ENCODE measurements at places on chromosomes 7 and 10.

GRCh38 chr10:97597778-97598177 is 8.3 kb downstream of the C10orf62 start:
- no peak for DNase-seq

DNA sequence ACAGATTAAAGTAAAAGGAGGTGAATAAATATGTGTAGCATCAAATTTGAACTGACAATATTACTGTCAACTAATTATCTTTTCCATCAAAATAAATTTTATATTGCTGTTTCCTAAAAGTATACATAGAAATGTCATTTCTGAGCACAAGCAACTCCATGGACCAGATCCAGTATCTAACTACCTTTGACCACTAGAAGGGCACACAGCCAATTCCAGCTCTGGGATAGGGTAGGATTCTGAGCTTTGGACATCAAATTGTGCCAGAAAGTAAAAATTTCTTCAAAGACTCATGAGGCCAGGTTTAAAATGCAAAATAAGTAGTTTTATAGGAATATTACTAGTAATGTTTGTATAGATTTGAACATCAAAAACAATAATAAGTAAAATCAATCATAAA is 29.7 kb downstream of the AKR1C3 start:
- no peak for DNase-seq

DNA sequence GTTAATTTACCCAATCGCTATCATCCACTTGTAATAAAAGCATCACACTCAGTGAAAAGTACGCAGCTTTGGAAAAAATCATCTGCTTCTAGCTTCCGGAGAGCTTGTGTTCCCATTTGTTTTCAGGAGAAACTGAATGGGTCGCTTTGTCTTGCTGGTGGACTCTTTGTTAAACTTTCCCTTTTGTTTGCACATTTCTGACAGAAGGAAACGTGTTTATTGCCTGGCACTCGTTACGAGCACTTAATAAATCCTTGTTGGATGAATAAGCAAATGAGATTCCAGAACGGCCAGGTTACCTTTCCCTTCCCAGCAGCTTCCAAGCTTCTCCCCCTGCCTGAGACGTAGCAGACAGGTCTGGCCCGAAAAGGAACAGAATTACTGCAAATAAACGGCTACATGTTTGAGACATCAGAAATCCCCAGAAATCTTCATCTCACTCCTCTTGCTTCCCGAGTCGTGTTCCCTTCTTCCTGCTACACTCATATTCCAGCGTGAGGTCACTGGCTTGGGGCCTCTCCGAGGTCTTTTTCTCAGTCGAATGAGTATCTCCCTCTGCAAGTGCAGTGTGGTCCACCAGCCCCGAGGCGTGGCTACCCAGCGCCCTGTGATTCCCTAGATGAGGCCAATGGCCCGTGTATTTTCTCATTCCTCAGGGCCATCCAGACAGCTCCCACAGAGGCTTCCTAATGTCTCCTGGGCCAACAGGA is 167.2 kb downstream of the FRMD4A start:
- DNase-seq: no peak

GRCh38 chr10:88236121-88236743 is 346.9 kb downstream of the RNLS start:
- DNase-seq: no peak

GRCh38 chr10:8596929-8597472 is 542.5 kb downstream of the GATA3 start:
- no peak for DNase-seq
